ENCODE measurements at places on chromosomes 4 and X.

DNA sequence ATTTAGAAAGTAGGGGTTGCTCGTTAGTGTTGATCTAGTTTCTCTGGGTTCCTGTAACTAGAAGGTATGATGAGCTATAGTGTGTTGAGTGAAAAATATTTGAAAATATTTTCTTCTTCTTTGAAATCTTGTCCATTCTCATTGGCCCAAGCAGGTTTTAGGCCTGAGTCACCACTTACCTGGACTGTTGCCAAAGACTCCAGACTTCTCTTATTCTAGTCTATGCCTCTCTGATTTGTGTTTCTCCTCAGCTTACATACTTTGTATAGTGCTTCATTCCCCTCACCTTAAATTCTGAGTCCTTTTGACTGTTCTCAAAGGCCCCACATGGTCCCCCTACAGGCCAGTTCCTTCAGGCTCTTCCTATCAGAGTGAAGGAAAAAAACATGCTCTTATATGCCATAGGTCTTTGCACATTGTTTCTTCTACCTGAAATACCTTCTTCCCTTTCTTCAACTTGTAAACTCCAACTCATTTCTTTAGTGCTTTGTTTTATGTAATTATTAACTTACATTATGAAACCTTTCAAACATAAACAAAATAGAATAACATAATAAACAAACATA is 258.2 kb downstream of the PPP1R2C start:
- DNase-seq, result peak; percentile 15

DNA sequence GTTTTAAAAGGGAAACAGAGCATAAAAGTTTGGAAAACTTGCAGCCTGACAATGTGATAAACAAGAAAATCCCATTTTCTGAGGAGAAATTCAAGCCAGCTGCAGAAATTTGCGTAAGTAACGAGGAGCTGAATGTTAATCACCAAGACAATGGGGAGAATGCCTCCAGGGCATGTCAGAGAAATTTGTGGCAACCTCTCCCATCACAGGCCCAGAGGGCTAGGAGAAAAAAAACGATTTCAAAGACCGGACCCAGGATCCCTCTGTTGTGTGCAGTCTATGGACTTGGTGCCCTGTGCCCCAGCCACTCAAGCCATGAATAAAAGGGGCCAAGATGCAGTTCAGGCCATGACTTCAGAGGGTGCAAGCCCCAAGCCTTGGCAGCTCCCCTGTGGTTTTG is 355.4 kb upstream of the NDST3 start:
- no peak for DNase-seq

- DNase-seq, result no peak
Measured at GRCh38 chrX:149129767-149130166, 375.3 kb downstream of the IDS start.

DNA sequence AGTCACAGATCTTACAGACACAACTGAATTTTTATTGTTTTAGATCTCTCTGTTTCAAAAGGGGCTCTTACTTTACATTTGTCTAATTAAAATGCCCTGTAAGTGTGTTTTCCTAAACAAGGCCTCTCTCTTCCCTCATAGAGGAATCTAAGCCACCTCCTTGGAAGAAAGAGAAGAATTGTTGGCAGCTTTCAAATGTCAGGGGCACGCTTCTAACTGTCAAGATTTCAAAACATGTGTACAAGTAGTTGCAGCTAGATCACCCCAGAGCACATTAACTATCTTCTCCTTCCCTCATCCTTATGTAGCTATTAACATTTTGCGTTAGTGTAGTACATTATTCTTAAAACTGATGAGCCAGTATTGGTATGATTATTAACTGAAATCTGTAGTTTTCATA is 266.5 kb upstream of the BOD1L1 start:
- DNase-seq, result no peak

DNA sequence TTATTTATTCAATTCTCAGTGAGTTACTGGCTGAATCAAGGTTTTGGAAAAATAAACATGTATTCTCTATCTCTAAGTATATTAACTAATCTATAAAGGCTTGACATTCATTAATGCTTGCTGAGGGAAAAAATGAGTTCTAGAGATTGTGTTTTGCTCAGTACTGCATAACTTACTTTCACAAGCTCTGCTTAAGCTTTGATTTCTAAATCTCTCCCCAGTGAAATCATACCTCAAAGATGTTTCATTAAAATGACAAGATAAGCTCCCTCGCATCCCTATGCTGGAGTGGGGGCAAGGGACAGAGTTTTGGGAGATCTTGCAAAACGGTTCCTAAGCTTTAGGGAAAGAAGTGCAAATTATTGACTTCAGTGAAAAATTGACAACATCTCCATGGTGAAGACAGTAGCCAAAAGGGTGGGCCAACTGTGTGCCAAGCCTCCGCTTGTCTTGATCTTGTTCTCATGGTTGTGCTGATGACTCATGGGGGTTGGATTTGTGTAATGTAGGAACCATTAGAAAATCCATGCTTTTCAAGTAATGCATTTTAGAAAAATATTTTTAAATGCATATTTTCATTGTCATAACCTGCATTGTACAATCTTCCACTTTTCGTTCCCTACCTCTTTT is 521.4 kb downstream of the RPA4 start:
- no peak for DNase-seq

Data from NAMALWA (cell line).